Glomerular endothelial cell (primary cell): ENCODE measurements at places on chromosomes 2 and 18. TPM values are rescaled to one million over a fixed set of nuclear protein-coding genes. Genes with fewer than 3 reads are reported as not detected.

DNA sequence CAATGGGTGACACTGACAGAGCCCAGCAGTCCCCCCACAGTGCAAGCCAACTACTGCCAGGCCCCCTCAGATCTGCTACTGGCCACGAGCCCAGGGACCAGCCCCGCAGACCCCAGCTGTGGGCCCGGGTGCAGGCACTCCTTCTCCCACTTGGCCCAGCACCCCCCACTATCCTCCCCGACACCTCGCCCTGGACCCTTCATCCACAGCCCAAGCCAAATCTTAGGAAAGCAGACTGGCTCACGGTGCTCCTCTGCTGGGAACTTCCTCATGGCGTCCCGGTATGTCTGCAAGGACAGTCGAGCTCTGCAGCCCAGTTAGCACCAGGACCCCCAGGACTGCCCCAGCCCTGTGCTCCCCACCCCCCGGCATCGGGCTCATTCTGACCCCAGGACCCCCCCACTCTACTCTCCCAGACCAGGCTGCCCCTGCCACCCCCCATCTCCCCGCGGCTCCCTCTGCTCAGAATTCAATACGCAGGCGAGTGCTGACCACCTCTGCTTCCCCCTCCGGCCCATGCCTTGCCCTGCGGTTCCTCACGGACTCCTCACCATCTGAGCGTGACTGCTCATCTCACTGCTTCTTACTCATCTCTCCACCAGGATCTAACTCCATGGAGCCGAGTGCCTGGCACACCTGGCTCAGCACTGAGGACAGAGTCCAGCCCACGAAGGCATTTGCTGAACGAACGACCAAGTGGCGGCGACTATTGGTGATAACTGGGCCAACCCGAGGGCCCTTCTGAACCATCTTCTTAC lies 85.7 kb downstream of the PXDN start:
- DNase-seq = no peak

Gene PLEKHH2
- 1.6 and 5.7 TPM in 2 replicates for total RNA-seq

DNA sequence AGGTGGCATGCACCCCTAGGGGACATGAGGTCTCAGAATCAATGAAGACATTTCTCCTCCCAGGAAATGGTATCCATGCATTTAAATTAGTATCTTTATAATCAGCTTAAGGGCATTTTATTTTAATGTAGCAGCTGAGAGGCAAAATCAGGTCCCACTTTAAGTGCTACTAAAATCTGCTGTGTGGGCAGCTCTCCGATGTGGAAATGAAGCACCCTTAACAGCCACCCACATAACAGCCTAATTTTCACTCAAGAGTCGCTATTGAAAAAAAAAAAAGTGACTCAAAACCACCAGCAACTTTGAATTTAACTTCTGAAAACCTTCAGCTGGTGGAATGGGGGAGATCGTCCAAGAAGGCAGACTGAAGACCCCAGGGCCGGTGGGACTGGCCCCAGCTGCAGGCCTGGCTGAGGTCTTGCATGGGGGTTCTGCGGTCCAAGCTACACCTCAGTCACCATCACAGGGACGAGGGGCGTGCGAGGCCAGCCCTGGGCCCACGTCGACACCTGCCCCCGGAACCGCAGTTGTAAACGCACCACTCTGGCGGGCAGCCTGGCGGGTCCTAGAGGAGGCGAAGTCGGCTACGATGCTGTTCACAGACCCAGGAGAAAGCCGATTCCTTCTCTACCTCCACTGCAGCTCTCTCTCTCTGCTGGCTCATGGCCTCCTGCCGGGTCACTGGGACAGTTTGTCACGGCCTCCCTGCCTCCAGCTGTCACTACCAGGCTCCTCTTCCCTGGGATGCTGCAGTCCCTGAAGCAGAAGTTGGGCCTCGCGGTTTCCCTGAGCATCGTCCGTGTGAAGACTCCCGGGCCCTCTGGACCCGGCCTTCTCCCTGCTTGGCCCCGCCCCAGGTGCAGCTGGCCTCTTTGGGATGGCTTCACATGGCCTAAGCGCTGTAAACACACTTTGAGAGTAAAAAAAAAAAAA lies 111.9 kb downstream of the KCNF1 start:
- no peak for DNase-seq

- DNase-seq = no peak
Observed at GRCh38 chr2:57539761-57540160, 506.8 kb upstream of the VRK2 start.

DNA sequence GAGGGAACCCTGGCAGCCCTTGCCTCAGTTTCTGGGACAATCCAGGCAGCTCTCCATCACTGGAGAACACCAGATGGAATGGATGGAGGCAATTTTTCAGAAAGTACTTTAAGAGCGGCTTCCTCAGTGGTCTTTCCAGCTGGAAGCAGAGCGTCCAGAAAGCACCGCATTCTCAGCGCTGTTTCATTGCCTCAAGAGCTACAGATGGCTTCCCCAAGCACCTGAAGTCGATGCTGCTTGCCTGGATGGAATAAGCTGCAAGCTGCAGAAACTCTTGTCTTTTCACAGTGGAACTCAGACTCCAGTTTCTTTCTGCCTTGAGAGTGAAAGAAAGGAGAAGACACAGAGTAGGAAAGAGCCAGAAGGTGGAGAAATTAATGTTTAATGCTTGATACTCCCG lies 766.9 kb downstream of the TDRD15 start:
- no peak for DNase-seq

Gene BMP10
- total RNA-seq = not detected in 2 replicates

GRCh38 chr2:187939180-187939579 lies 352.5 kb upstream of the GULP1 start:
- no peak for DNase-seq

DNA sequence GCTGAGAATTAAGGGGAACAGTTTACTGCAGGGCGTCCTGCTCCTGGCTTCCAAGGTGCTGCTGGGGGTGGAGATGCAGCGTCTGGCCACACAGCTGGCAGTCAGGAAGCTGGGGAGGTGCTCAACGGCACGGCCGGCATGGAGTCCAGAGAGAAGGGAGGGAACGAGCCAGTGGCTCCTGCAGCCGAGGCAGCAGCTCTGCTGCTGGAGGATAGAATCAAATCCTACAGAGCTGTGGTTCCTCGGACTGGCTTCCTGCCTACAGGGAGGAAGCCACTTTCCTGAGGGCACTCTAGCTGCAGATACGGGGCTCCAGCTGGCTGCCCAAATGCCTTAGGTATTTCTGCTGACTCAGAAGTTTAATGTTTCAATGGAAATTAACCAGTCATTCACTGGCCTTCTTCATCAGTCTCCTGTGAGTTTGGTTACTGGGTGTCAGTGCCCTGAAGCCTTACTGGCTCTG lies 266.3 kb downstream of the TWIST2 start:
- no peak for DNase-seq

DNA sequence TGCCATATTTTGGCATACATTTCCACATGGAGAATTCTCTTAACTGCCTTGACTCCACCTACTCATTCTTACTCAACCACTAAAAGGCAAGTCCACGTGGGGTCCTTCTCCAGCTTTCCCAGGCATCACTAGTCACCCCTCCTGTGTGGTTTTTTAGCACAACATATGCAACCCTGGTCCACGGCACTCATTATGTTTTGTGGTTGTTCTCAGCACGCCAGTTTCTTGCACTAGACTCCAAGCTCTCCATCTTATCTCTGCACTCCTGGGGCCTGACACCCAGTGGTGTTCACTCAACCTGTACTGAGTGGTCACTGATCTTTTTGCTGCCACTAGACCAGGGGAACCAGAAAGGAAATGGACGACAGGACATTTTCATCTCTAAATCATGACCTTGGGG lies 18.0 kb downstream of the MARCHF4 start:
- DNase-seq = no peak

Gene POTEJ
- not detected in 2 replicates for total RNA-seq

- no peak for DNase-seq
Observed at GRCh38 chr2:240820607-240821428, 799 bp upstream of the KIF1A start.

Gene TPRKB
- 29.1 and 38.8 TPM in 2 replicates for total RNA-seq

GRCh38 chr2:36753706-36754221 lies 57.3 kb downstream of the VIT start:
- no peak for DNase-seq

DNA sequence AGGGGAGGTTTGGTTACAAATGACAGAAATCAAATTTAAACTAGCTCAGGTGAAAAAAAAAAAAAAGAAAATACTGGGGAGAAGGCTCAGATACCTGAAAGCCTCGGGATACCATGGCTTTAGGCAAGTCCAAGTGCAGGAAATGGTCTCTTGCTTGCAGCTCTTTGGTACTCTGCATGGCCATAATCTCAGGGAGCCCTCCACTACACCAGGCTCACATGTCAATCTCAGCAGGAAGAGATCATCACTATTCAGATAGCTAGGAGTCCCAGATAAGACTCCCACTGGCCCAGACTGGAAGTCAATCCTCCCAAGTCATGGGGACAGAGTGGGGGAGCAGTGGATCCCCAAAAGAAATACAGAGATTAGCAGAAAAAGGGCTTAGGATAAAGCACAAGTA lies 64.8 kb upstream of the RALBP1 start:
- no peak for DNase-seq

DNA sequence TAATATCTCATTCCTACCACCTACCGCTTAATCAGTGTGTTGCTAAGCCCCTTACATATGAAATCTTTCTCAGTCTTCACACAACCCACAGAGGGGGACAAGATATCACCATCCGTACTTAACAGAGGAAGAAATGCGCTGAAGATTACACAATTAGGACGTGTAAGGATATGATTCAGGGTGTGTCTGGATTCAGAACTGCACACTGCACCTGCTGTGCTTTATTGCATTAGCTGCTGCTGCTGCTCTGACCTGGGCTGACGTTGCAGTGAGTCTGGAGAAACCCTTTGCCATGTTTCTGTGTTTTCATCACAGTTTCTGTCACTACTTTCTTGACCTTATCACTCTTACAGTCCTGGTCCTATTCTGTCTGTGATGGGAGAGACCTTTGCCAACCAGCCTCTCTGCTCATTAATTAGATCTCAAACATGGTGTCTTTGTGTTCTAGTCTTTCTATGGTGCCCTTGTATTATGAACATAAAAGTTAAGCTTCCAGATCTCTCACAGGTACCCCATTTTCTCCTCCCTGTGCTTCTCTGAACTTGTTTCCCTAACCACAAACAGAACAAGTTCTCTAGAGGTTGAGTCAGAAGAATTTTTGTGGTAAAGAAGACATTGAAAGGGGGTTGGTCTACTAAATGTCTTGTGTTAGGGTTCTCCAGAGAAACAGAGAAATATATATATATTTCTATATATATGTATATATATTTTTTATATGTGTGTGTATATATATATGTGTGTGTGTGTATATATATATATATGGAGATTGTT lies 92.9 kb upstream of the CYP1B1 start:
- no peak for DNase-seq

Gene LRPPRC
- 49.0 and 54.4 TPM in 2 replicates for total RNA-seq
